Uterus (tissue), 4 donors: ENCODE measurements at places on chromosomes 3 and 15. TPM values are rescaled to one million over a fixed set of nuclear protein-coding genes. Genes with fewer than 3 reads are reported as not detected.

DNA sequence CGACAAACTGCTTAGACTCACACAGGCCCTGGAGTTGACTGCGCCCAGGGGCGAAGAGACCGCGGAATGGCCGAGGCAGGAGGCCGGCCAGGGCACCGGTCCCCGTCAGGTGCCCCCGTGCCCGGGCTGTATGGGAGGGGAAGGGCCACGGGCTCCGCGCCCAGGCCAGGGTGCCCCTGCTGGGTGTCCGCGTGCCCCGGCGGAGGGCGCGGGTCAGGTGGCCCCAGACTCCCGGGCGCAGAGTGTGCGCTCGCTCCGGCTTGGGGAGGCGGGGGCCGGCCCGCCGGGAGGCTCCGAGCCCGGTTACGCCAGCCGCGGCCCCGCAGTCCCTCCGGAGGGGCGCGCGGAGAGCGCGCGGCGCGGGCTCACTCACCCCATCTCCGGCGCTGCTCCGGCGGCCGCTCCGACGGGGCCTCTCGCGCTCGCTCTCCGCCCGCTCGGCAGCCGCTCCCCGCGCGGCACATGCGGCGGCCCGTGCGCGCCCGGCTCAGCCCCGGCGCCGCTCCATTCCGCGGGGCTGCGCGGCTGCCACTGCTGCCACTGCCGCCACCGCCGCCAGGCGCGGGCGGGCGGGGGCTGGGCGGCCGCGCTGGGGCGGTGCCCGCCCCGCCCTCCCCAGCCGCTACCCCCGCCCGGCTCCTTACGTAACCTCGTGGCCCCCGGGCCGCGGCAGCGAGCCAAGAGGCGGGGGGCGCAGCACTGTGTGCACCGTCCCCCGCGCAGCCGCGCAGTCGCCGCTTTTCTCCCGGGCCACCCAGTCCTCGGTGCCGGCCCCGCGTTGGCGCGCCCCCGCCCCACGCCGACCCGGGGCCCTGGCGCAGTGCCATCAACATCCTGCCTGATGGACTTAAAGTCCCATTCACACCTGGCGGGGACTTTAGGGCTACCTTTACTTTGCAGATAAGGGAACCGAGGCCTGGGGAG lies at the start of gene HOMER2:
Gene HOMER2 (minus strand): TSS at position 563 of the 924 bp plus-strand sequence. CDS start 185 bp downstream, at position 378.
- peaks cover 4% of the 10 kb centered on the region for H3K27me3 ChIP-seq
- H3K36me3 ChIP-seq: no peaks in the 10 kb centered on the region
- no peak within 1 kb of the TSS for H3K27ac ChIP-seq
- peak within 1 kb of the TSS; percentile 36 for H3K4me3 ChIP-seq
- no peaks in the 10 kb centered on the region for H3K4me1 ChIP-seq

DNA sequence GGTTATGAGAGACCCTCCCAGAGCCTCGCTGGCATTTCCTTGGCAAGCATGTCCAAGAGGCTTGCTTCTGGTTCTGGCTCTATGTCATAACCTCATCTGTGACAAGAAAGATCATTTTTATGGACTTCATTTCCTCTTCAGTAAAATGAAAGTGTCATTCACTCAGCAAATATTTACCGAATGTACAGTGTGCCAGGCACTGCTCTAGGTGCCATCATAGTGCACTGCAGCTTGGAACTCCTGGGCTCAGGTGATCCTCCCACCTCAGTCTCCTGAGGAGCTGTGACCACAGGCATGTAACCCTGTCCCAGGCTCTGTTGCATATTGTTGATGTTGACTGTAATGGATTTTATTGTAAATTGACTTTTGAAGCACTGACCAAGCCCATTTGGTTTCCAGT lies 18.7 kb upstream of the ITPKA start:
- DNase-seq: no peak
- H3K4me3 ChIP-seq: no peak overlapping the region
- no peak overlapping the region for H3K27ac ChIP-seq
- H3K27me3 ChIP-seq: no peaks in the 10 kb centered on the region

CAMK2N2 gene
- total RNA-seq: not detected

KNG1 gene
- not detected for total RNA-seq

- no peaks in the 10 kb centered on the region for H3K36me3 ChIP-seq
- H3K4me1 ChIP-seq: no peaks in the 10 kb centered on the region
- H3K4me3 ChIP-seq: no peak overlapping the region
- H3K27me3 ChIP-seq: no peaks in the 10 kb centered on the region
- H3K27ac ChIP-seq: no peak overlapping the region
Observed at GRCh38 chr15:57060799-57061198, 142.4 kb downstream of the TCF12 start.

DNA sequence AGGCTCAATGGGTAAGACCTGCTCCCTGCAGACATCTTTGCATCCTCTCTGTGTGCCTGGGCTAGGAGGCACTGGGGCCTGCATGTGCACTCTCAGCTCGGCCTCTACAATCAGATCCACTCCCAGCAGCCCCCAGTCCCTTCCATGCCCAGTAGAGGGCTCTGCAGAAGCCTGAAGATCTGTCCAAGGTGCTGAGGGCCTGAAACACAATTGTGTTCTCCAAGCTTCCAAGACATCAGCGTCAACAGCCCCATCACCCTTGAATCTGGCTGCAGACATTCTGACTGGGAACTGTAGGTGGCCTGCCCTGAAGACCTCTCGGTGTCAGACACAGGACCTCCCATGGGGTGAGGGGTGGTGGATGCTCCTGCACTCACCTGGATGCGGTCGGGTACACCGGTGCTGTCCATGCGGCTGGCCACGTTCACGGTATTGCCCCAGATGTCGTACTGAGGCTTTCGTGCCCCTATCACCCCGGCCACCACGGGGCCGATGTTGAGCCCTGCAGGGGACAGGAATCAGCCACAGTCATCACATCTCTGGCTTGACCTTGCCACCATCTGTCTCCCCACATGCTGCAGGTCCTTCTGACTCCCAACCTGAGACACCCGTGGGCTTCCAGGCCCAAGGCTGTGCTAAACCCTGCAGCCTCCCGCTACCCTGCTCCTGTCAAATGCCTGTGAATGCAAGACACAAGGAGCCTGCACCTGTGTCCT lies 84.7 kb downstream of the SEC22A start:
- H3K4me3 ChIP-seq: no peak overlapping the region
- no peaks in the 10 kb centered on the region for H3K36me3 ChIP-seq
- no peak for DNase-seq
- H3K27me3 ChIP-seq: no peaks in the 10 kb centered on the region
- no peaks in the 10 kb centered on the region for H3K4me1 ChIP-seq

NISCH gene
- total RNA-seq: 50.0 TPM

C15orf62 gene
- 0.55 TPM for total RNA-seq

GRCh38 chr3:154227531-154227930 lies 96.8 kb downstream of the DHX36 start:
- DNase-seq: no peak
- H3K4me1 ChIP-seq: no peaks in the 10 kb centered on the region
- no peaks in the 10 kb centered on the region for H3K27me3 ChIP-seq
- no peak overlapping the region for H3K4me3 ChIP-seq
- H3K27ac ChIP-seq: no peak overlapping the region
- no peaks in the 10 kb centered on the region for H3K36me3 ChIP-seq

EFCC1 gene
- 1.2 TPM for total RNA-seq

DNA sequence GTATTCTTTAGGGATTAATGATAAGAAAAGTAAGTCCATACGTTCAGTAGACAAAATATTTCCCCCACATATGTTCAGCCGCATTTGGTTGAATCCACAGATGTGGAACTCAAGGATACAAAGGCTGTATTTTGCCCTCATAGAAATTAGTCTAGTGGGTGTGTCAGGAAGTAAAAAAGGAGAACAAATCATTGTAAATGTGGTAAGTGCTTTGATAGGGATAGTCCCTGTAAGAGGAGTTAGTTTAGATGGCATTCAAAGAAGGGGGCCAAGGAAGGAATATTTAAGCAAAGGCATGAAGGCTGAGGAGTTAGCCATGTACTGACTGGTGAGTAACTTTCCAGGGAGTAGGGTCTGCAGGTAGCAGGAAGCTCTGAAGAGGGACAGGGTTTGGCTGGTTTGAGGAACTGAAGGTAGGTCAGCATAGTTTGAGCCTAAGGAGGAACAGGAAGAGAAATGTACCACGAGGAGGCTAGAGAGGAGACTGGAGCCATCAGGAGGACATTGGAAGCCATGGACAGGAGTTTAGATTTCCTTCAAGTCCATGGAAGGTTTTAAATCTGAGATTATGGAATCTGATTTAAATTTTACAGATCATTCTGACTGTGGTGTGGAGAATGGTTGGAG lies 98.8 kb downstream of the MME start:
- no peaks in the 10 kb centered on the region for H3K27me3 ChIP-seq
- no peaks in the 10 kb centered on the region for H3K36me3 ChIP-seq
- no peaks in the 10 kb centered on the region for H3K4me1 ChIP-seq
- no peak overlapping the region for H3K27ac ChIP-seq

GRCh38 chr15:82970078-82970686 lies 15.8 kb upstream of the RAMAC start:
- H3K4me3 ChIP-seq: no peak overlapping the region
- no peaks in the 10 kb centered on the region for H3K4me1 ChIP-seq
- no peaks in the 10 kb centered on the region for H3K36me3 ChIP-seq
- H3K27me3 ChIP-seq: no peaks in the 10 kb centered on the region
- no peak for DNase-seq

RNU5B-1 gene
- not detected for total RNA-seq

DNA sequence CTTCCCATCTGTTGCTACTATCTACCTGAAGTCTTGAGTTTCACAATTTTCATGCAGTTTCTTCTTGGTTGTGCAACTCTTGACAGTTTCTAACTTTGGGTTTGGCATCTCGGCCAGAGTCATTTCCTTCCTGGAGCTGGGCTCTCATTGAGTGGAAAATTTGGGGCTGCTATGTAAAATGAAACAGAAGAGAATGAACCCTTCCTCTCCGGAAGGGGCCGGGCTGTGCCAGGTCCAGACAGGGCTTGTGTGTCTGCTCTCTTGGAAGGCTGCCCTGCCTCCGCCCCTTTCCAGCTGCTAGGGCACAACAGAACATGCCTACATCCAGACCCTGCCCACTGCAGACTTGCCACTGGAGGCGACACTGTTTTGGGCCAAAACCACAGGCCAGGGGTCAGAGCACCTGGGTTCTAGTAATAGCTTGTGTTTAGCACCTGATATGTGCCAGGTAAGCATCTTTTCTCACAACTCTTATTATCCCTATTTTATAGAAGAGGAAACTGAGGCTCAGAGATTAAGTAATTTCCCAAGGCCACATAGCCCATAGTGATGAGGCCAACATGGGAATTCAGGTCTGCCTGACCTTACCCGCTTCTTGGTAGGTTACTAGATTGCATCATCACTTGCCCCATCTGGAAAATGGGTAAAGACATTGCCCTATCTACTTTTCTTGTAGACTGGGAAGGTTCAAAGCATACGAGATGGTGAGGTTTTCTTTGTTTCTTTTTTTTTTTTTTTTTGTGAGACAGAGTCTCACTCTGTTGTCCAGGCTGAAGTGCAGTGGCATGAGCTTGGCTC lies 25.0 kb downstream of the IRAK2 start:
- peak overlapping the region; percentile 83 for H3K27ac ChIP-seq
- H3K27me3 ChIP-seq: no peaks in the 10 kb centered on the region
- DNase-seq: peak; percentile 66
- H3K36me3 ChIP-seq: no peaks in the 10 kb centered on the region
- no peak overlapping the region for H3K4me3 ChIP-seq

HMCES gene
- total RNA-seq: 17.4 TPM

GRCh38 chr3:172447611-172448579 lies at the start of gene GHSR:
TSS of gene GHSR (minus strand) at chr3:172448456. CDS start at chr3:172448413, 43 bp downstream.
- DNase-seq: no peak
- no peak within 1 kb of the TSS for H3K27ac ChIP-seq
- H3K4me1 ChIP-seq: no peaks in the 10 kb centered on the region
- H3K36me3 ChIP-seq: no peaks in the 10 kb centered on the region
- no peak within 1 kb of the TSS for H3K4me3 ChIP-seq

DNA sequence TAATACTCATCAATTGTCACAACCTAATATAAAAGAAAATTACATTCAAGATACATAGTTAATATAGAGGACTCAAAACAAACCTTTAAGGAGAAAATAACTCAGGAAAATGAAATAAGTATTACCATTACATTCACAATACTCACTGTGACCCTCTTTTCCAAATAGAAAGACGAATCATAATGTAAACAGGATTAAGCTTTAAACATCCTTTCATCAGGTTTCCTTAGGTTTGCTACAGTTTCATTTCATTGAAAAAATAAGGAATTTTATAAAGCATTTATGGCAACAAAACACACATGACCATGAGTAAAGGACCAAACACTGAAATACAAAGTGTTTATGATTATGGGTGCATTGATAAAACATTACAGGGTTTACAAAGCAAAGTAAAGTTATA lies 162.7 kb downstream of the ALCAM start:
- H3K36me3 ChIP-seq: no peaks in the 10 kb centered on the region
- no peaks in the 10 kb centered on the region for H3K4me1 ChIP-seq
- no peak for DNase-seq
- no peak overlapping the region for H3K4me3 ChIP-seq

GRCh38 chr3:44894485-44894884 lies 20.1 kb downstream of the TGM4 start:
- no peak overlapping the region for H3K4me3 ChIP-seq
- H3K27ac ChIP-seq: no peak overlapping the region
- H3K36me3 ChIP-seq: no peaks in the 10 kb centered on the region
- no peaks in the 10 kb centered on the region for H3K27me3 ChIP-seq

GASK1A gene
- total RNA-seq: 65.8 TPM

DNA sequence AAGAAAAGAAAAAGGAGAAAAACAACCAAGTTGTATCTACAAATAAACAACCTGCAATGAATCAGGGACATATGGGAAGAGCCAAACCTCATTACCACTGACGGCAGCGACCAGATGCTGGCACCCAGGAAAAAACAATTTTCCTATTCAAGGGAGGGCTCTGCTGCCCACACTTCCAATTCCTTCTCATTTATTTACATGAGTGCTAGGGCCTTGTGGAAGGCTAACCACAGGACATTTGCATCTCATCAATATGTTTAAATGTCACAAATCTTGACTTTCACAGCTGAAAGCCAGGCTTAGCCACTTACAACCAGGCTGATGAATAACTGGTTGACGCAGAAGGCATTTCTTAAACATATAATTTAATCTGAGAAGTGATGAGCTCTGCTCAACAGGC lies 36.0 kb downstream of the RFTN1 start:
- peaks cover 10% of the 10 kb centered on the region for H3K4me1 ChIP-seq
- H3K27me3 ChIP-seq: no peaks in the 10 kb centered on the region
- no peaks in the 10 kb centered on the region for H3K36me3 ChIP-seq
- DNase-seq: no peak
- H3K4me3 ChIP-seq: no peak overlapping the region

ACTC1 gene
- 2.4 TPM for total RNA-seq

MEX3B gene
- total RNA-seq: 27.7 TPM

- DNase-seq: peak; percentile 47
- no peaks in the 10 kb centered on the region for H3K4me1 ChIP-seq
- H3K27ac ChIP-seq: no peak overlapping the region
- no peak overlapping the region for H3K4me3 ChIP-seq
- H3K27me3 ChIP-seq: no peaks in the 10 kb centered on the region
Observed at GRCh38 chr3:19216669-19217337, 68.5 kb downstream of the KCNH8 start.

DNA sequence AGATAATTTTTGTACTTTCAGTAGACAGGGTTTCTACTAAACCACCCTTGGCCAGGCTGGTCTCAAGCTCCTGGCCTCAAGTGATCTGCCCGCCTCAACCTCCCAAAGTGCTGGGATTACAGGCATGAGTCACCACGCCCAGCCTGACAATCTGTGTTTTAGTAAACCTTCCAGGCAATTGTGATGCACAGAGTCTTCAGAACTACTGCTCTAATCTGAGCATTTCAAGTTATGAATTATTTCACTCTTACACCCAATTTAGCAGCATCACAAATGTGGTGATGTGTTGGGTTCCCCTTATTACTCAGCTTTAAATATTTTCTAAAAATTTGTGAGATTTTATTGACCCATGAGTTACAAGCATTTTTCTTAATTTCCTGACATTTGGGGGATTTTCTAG lies 94.4 kb downstream of the ULK4 start:
- no peak overlapping the region for H3K4me3 ChIP-seq
- H3K27ac ChIP-seq: no peak overlapping the region
- DNase-seq: no peak
- H3K36me3 ChIP-seq: no peaks in the 10 kb centered on the region
- H3K4me1 ChIP-seq: no peaks in the 10 kb centered on the region
- no peaks in the 10 kb centered on the region for H3K27me3 ChIP-seq
